Esophagus squamous epithelium (tissue), 5 donors: ENCODE measurements at places on chromosomes 2 and 18.

DNA sequence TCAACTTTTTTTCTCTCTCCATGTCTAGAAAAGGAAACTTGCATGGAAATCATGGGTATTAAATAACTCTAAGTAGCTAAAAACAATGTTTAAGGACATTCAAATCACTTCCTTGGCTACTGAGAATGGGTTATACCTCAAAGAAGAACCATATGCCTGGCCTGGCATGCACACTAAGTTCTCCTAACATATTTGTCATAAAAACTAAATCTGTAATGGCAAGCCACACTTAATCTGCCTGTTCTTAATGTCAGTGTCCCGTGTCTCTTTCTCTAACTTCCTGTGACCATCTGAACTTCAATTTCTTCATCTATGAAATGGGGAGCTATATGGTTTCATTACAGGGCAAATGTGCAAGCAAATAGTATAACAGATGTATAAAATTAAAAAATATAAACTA lies 11.1 kb downstream of the PDE1A start:
- no peak for DNase-seq

GRCh38 chr2:96241900-96242611 lies 23.7 kb downstream of the TMEM127 start:
- DNase-seq: no peak

GRCh38 chr18:67845035-67845434 lies 328.5 kb upstream of the DSEL start:
- DNase-seq: no peak

- DNase-seq: no peak
Observed at GRCh38 chr2:220241423-220241822, 614.0 kb downstream of the SLC4A3 start.

DNA sequence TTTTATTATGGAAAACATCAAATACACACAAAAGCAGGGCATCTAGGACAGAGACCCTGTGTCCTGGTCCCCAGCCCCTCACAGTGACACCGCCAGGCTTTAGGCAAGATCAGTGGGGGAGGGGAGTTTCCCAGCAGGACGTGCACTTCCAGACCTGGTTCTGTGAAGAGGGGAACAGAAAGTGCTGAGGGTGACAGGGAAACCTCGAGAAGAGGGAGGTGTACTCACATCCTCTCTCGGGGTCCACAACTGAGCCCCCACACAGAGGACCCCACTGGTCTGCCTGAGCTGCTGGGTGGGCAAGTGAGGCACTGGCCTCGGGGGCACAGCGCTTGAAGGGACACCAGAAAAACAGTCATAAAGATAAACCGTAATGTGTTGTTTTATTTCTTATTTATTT lies 4.4 kb upstream of the GPR35 start:
- no peak for DNase-seq

- no peak for DNase-seq
Observed at GRCh38 chr2:101193033-101193626, 41.9 kb upstream of the TBC1D8 start.

GRCh38 chr2:12170121-12170520 lies 423.7 kb downstream of the LPIN1 start:
- no peak for DNase-seq

DNA sequence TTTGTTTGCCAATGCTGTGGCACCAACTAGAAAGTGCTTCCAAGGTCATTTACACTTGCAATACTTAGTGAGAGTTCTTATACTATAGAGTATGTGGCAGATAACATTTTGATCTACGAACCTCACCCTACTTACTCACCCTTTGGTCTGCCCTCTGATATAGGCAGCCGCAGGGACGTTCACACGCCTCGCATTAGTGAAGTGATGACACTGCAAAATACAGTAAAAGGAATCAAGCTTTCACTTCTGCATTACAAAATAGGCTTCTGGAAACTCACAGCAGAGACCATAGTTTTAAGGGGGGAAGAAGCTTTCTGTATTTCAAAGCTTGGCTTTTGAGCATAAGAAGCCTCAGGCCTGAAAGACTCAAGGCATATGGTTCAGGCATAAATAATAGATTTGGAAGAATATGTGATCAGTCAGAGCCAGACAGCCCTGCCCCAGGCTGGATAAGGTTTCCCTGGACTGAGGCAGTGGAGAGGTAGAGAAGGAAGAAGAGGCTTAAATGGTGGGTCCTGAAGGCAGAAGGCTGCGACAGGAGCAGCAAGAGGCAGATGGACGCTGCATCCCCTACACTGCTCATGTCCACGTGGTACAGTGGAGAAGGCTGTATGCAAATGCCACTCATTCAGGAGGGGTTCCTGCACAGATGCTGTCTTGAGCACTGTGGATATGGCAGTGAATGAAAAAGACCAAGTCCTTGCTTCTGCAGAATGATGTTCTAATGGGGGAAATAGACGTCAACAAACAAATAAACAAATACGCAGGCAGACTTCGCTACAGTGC lies 63.1 kb downstream of the FECH start:
- DNase-seq: no peak

DNA sequence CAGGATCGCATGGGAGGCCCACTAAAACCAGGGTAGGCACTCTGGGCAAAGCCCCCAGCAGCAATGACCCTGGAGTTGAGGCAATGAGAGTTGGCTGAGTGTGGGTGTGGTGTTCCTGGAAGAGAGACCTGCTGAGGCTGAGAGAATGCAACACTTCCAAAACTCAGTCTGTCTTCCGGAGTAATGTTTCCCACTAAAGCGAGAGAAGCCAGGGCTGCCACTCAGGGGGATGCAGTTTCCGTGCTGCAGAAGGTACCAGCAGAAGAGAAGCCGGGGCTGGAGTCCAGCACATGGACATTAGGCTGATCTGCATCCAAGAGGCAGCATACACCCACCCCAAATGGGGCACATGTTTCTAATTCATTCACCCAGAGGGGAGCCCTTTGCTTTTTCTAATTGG lies 127.2 kb upstream of the ARHGAP28 start:
- DNase-seq: no peak

DNA sequence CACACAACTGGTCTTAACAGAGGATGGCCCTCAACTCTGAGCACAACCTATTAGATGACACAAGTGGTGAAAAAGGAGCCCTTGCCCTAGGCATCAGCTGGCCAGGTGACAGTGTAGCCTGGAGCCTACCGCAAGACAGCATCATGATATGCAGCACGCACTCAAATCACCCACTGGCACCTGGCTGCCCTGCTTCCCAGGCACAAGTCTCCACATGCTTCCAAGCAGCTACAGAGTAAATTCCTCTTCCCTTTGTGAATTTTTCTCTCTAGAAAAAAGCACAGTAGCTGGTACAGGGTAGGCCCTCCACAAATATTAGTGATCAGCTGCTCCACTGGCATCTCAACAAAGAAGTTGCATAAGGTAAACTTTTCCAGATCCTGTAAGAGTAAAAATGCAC lies 6.0 kb downstream of the FBXO15 start:
- DNase-seq: no peak
